CD14-positive monocyte (primary cell): ENCODE measurements at places on chromosomes 5 and 9.

DNA sequence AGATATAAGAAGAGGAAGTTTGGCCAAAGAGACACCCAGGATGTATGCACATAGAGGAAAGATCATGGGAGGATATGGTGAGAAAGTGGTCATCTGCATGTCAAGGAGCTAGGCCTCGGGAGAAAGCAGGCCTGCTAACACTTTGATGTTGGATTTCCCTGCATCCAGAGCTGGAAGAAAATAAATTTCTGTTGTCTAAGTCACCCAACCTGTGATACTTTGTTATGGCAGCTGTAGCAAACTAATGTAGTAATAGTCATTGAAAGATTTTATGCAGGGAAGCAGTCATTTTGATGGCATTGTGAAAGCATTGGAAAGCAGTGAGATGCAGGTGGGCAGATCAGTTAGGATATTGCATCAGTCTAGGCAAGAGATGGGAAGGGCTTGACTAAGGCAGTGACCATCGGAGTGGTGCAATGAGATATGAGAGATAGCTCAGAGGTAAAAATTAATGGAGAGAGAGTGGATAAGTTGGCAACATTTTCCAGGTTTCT is 24.5 kb upstream of the FOCAD start:
- DNase-seq, result no peak

- DNase-seq, result no peak
Observed at GRCh38 chr5:57411982-57412381, 70.6 kb downstream of the ACTBL2 start.

GRCh38 chr5:154972476-154973080 is 31.7 kb downstream of the MRPL22 start:
- no peak for DNase-seq

DNA sequence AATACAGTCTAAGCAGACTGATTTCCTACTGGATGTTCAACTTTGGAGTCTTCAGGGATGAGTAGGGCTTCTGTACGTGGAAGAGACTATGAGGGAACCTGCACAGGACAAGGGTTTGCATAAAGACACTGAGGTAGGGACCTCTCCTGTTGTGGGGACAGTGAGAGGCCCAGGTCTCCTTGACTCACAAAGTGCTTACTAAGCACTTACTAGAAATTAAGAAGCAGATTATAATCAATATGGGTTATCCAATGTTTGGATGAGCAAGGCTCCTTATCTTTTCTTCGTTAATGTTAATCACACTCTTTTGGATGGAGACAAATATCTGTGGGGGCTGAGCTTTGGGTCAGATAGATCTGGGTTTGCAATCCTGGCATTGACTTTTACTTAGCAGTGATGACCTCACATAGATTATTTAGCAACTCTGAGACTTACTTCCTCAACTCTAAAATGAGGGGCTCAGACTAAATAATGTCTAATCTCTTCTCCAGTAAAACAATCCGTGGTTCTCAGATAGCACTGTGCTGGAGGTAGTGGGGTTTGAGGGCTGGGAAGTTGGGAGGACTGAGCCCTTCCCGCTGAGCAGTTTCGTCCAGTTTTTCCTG is 45.9 kb downstream of the PDCD1LG2 start:
- peak; percentile 54 for DNase-seq

GRCh38 chr9:89592213-89592815 is 12.5 kb upstream of the GADD45G start:
- DNase-seq, result no peak

DNA sequence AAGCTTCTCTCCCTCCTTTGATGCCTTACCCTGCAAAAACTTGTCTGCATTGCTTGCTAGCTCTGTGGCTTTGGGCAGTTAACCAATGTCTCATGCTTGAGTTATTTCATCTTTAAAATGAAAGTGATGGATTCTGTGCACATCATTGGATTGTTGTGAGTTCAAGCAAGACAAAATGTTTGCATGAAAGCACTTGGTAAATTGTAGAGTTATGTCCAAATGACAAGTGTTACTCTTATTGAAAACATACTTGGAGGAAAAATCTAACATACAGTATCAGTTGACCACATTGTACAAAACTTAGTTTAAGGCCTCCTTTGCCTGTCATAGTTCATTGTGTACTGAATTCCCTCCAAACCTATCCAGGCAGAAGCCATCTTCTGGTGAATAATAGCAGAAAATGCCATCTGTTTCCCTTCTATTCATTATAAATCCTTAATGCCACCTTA is 30.0 kb downstream of the TGFBR1 start:
- no peak for DNase-seq

DNA sequence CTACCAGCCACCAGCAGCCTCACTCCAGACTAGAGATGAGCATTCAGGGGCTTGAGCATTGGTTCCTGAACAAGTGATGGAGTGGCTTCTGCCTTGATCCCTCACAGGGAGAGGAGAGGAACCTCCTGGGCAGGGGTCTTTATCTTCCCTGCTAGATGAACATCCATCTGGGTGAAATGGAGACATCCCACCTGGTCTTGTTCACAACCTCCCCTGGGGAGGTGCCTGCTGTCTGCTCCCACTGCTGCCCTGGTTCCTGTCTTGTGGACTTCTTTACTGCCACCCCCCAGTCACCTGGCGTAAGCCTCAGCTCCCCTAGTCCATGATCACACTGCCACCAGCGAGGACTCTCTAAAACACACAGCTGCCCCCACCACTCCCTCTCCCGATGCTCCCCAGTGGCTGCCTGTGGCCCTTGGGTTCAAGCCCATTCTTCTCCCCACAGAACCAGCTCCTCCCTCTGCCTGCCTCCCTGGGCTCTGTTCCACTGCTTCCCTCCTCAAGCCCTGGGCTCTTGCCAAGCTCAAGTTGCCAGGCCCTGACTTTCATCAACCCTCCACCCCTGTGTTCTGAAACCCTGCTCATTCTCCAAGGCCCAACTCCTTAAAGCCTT is 51.5 kb downstream of the COL15A1 start:
- DNase-seq, result no peak

DNA sequence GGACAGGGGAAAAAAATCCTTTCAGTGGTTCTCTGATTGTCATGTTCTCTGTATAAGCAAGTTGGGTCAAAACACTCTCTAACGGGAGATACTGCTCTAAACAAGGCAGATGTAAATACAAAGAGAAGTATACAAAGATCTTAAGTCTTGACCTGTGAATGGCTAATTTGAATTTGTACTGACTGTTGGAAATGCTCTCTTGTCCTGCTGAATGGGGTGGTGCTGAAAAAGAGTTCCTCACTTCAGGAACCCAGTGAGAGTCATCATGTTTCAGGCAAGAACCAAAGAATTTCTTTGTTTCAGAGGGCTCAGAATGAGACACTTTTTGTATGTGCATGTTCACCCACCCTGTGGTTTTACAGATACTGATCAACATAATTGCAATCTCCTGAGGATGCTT is 461.0 kb downstream of the NR2F1-AS1 start:
- no peak for DNase-seq

- no peak for DNase-seq
Observed at GRCh38 chr5:52893105-52893504, 96.0 kb upstream of the ITGA2 start.

DNA sequence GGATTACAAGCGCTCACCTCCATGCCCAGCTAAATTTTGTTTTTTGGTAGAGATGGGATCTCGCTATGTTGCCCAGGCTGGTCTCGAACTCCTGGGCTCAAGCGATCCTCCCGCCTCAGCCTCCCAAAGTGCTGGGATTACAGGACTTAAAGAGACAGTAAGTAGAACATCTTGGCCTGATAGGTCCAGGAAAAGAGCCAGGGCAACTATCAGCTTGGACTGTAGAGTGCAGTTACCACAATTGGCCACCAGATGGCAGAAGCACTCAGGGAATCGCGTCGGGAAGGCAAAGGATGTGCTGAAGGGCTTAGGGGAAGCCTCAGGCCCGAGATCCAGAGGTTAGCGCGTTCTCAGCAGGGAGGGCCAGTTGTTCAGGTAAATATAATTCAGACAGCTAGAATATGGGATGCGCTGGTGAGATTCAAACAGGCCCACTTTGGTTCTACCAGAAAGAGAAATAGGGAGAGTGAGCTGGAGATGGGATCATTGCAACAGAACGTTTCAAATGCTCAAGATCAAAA is 21.5 kb downstream of the C9orf57 start:
- peak; percentile 60 for DNase-seq

- no peak for DNase-seq
Observed at GRCh38 chr9:34929506-34930102, 28.5 kb upstream of the PHF24 start.
